ENCODE measurements at places on chromosomes 13 and 19.

DNA sequence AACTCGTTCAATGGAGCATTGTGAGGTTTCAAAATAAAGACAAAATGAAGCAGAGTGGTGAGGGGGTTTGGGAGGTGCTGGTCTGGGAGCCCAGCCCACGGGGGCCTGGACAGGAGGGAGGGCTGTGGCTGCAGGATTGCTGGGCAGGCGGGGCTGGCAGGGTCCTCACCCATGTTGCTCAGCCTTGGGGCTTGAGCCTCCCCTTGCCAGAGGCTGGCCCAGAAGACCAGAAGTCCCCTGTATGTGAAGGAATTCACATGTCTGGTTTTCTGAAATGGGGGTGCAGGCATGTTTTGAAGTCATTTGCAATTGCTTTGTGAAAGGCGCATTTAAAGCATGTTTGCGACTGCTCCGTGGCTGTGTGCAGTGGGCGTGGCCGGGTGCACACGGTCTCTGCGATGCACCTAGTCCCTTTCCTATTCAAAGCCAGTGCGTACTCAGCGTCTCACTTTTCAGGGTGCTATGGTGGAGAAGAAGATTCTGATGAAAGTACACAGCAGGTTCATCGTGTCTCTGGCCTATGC is 2.3 kb downstream of the GRK1 start:
- H3K27me3 ChIP-seq = no peaks in the 10 kb centered on the region
- no peak overlapping the region for H3K27ac ChIP-seq
- H3K4me3 ChIP-seq = no peak overlapping the region
- no peaks in the 10 kb centered on the region for H3K4me1 ChIP-seq
- no peak for DNase-seq
- H3K36me3 ChIP-seq = no peaks in the 10 kb centered on the region

DNA sequence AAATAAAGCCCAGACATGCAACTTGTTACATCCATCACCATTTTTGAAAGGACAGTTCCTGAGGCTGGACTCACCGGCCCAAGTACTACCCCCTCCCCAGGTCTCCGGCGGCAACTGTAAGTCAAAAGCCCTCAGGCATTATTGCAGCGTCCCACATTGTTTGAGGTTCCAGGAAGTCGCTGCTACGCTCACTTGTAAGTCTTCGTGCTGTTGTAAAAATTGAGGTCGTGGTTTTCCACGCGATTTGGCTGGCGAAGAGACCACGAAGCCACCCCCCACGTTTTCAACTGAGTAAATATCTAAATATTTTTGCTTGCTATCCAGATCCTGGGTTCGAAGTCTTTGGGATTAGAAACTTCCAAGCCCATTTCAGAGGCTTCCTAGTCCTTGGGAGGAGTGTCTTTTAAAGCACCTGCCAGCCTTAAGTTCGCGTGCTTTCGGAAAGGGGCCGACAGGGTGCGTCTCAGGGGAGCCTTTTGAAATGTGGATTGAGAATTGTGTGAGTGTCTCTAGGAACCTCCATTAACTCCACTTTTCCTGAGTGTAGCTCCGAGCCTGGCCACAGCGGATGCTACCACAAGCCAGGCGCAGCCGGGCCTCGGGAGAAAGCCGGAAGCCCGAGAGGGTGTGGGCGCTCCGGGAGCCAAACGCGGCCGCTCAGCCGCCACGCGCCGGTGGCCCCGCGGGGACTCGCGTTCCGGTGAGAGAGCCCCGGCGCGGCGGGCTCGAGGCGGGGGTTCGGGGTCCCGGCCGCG is 434 bp upstream of the FNDC3A start:
- DNase-seq = no peak
- peak overlapping the region; percentile 75 for H3K4me3 ChIP-seq
- no peaks in the 10 kb centered on the region for H3K36me3 ChIP-seq
- no peaks in the 10 kb centered on the region for H3K27me3 ChIP-seq
- peak overlapping the region; percentile 96 for H3K27ac ChIP-seq
- H3K4me1 ChIP-seq = no peaks in the 10 kb centered on the region

DNA sequence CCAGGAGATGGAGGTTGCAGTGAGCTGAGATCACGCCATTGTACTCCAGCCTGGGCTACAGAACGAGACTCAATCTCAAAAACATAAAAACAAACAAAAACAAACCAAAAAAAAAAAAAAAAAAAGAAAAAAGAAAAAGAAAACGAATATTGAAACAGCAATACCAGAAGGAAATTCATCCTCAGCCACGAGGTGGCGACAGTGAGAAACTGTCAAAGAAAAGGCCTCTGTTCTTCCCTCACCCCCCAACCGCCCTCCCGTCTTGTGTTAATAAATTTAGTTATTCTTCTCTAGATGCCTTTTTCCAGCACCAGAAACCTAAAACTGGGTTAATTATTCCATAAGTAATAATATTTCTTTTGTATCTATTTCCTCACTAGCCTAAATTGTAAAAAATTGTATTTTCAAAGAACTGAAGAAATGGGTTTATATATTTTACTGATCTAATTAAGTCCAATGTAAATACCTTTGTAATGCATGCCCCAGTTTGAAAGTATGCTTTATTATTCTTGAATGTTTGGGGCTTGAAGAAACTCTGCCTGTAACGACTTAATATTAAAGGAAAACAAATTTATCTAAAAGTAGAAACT is 38.6 kb downstream of the LIG4 start:
- H3K4me3 ChIP-seq = no peak overlapping the region
- H3K27ac ChIP-seq = no peak overlapping the region
- DNase-seq = no peak
- H3K27me3 ChIP-seq = no peaks in the 10 kb centered on the region
- no peaks in the 10 kb centered on the region for H3K36me3 ChIP-seq

- no peak overlapping the region for H3K4me3 ChIP-seq
- H3K27ac ChIP-seq = no peak overlapping the region
- H3K4me1 ChIP-seq = no peaks in the 10 kb centered on the region
- no peaks in the 10 kb centered on the region for H3K36me3 ChIP-seq
- no peaks in the 10 kb centered on the region for H3K27me3 ChIP-seq
Measured at GRCh38 chr13:47794963-47795362, 206.1 kb downstream of the SUCLA2 start.

- H3K4me1 ChIP-seq = no peaks in the 10 kb centered on the region
- no peak overlapping the region for H3K4me3 ChIP-seq
- H3K27ac ChIP-seq = no peak overlapping the region
- no peak for DNase-seq
Measured at GRCh38 chr13:42283574-42283973, 11.6 kb downstream of the AKAP11 start.

- H3K27ac ChIP-seq = no peak overlapping the region
- H3K4me1 ChIP-seq = no peaks in the 10 kb centered on the region
Measured at GRCh38 chr19:54434873-54435214, 14.2 kb upstream of the LENG8 start.

GRCh38 chr13:76764429-76764828 is 121.8 kb downstream of the KCTD12 start:
- peak; percentile 53 for DNase-seq
- H3K36me3 ChIP-seq = no peaks in the 10 kb centered on the region
- H3K27me3 ChIP-seq = no peaks in the 10 kb centered on the region
- no peak overlapping the region for H3K27ac ChIP-seq
- no peaks in the 10 kb centered on the region for H3K4me1 ChIP-seq
- H3K4me3 ChIP-seq = no peak overlapping the region

DNA sequence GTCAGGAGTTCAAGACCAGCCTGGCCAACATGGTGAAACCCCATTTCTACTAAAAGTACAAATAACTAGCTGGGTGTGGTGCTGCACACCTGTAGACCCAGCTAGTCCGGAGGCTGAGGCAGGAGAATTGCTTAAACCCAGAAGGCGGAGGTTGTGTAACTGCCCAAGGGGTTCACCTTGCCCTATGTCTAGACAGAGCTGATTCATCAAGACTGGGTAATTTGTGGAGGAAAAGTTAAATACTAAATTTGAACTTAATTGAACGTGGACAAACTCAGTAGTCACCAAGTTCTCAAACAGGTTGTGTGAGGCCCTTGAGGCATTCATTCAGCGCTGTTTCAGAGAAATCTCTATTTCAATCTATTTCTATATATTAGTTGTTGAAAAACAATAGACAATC is 13.7 kb upstream of the ZNF486 start:
- H3K36me3 ChIP-seq = no peaks in the 10 kb centered on the region
- no peaks in the 10 kb centered on the region for H3K4me1 ChIP-seq
- no peak overlapping the region for H3K27ac ChIP-seq
- no peaks in the 10 kb centered on the region for H3K27me3 ChIP-seq
- DNase-seq = no peak
- no peak overlapping the region for H3K4me3 ChIP-seq

DNA sequence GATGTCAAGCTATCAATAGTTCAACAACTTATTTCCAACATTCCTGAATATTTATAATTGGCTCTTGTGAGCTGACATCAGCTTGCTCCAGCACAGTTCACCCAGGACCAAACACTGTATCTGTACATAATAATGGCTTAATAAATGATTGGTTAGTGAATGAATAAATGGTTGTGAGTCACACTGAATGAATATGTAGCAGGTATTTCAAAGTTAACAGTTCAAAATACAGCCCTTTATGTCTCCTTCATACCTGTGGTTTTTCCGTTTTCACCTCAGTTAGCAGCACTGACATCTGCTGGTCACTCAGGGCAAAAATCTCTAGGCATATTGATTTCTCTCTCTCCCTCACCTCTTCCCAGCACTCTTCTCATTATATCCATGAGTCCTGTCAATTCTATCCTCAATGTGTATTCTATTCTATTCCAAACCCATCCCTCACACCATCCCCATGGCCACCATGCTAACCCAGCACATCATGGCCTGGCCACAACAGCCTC is 76.3 kb downstream of the PEG3 start:
- no peaks in the 10 kb centered on the region for H3K36me3 ChIP-seq
- no peaks in the 10 kb centered on the region for H3K27me3 ChIP-seq
- no peak overlapping the region for H3K27ac ChIP-seq
- no peak overlapping the region for H3K4me3 ChIP-seq
- H3K4me1 ChIP-seq = no peaks in the 10 kb centered on the region

DNA sequence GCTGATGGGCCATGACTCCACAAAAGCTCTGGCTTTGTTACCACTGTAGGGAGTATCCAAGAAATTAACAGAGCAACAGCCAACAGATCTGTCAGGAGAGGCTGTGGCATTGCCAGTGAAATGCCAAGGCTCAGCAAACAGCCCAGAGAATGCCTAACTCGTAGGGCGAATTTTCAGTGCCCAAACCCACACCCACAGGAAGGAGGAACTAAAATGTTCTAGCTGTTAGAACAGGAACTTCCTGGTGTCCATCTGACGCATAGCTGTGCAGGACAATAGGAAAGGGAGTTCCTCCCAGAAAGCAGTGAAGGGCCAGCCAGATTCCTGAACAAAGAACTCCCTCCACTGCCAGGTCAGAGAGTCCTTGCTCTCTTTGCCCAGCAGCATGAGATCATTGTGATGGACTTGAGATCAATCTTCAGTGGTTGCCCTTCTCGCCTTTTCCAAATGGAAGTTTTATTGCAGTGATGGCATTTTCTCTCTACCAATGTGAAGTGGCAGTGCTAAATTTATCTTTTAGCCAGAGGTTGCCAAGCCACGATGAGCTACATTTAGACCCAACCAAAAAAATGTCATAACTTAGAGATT is 224.2 kb upstream of the STARD13 start:
- H3K4me1 ChIP-seq = no peaks in the 10 kb centered on the region
- DNase-seq = no peak
- H3K4me3 ChIP-seq = no peak overlapping the region
- no peak overlapping the region for H3K27ac ChIP-seq

DNA sequence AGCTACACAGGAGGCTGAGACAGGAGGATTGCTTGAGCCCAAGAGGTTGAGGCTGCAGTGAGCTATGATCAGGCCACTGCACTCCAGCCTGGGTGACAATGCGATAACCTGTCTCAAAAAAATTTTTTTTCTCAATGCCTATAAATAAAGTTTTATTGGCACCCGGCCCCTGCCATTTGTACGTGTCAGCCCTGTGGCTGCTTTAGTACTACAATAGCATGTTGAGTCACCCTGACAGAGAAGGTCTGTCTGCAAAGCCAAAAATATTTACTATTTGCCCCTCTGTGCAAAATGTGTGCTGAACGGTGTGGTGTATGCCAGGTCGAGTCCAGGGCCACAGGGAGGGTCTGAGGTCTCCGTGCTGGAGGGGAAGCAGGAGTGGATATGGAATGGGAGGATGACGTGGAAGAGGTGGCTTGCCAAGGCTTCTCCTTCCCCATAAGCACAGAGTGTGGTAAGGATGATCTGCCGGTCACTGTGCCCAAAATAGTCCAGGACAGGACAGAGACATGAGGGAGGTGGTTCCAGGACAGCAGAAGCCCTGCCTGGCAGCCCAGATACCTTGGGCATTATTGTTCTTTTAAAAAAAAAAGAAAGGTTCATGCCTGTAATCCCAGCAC is 10.0 kb downstream of the NMRK2 start:
- H3K4me1 ChIP-seq = no peaks in the 10 kb centered on the region
- no peak for DNase-seq
- no peak overlapping the region for H3K27ac ChIP-seq
- H3K4me3 ChIP-seq = no peak overlapping the region
- no peaks in the 10 kb centered on the region for H3K36me3 ChIP-seq
- H3K27me3 ChIP-seq = no peaks in the 10 kb centered on the region

DNA sequence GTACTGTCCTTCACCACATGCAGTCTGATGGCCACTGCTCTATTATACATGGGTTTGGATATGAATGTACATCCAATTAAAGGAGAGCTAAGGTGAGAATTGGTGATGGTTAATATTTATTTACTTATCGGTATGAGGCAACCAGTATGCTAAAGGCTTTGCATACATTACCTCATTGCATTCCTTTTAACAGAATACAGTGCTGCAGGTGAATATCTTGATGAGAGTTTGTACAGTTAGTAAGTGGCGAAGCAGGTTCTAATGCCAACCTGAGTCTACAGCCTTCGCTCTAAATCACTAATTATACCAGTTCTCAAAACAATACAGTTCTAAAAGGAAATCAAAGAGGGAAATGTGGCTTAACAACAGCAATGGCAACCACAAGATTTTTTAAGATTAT is 284.1 kb downstream of the ITGBL1 start:
- no peak overlapping the region for H3K27ac ChIP-seq
- no peaks in the 10 kb centered on the region for H3K36me3 ChIP-seq
- H3K4me3 ChIP-seq = no peak overlapping the region

Measured in right lobe of liver (tissue), 6 donors.